ENCODE measurements at places on chromosomes 7 and 10. TPM values are rescaled to one million over a fixed set of nuclear protein-coding genes. Genes with fewer than 3 reads are reported as not detected.
A peak's percentile ranks its signal among the peaks of the same experiment; 100 is the strongest.

DNAJB9 gene
- 13.2 TPM for total RNA-seq

CYP3A5 gene
- 2.1 TPM for total RNA-seq

ZPBP gene
- total RNA-seq = 0.14 TPM

ADARB2 gene
- total RNA-seq = 2.5 TPM

C7orf57 gene
- total RNA-seq = 0.05 TPM

DNA sequence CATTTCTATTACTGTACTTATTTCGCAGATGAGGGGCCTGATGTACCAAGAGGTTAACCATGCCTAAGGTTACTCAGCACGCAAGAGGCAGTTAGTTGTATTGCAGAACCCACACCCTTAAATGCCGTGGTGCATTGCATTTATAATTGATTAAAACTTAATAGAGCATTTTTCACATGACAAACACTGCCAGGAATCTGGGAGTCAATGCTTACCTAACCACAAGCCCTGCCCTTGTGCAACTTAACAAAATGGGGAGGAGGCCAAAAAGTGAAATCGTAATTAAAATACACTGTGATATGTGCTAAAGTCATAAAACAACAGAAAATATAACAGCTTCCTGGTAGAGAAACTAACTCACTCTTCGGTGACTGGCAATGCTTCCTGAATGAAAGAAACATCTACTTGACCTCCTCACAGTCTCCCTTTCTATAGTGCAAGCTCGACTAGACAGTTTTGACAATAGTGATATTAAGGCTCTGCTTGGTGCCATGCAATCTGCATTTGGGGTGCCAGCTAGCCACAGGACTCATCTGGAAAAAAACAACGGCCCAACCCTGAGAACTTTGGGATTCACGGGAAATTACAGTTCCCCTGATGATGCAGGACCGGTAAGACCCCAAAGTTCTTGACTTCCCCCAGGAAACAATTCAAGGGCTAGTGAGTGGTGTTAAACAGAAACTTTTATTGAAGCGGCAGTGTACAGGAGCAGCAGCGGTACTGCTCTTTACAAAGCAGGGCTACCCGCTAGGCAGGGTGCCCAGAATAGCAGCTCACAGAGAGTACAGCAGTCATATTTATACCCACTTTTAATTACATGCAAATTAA, 612.4 kb downstream of the TNS3 start:
- DNase-seq = no peak

UCMA gene
- 0.52 TPM for total RNA-seq

SND1 gene
- total RNA-seq = 104 TPM

NAMPT gene
- 40.6 TPM for total RNA-seq

CACUL1 gene
- 15.4 TPM for total RNA-seq

- no peak for DNase-seq
These were observed 22.1 kb upstream of the PDE1C start for GRCh38 chr7:32092346-32092745.

GRCh38 chr7:30170476-30171205, 35.9 kb downstream of the MTURN start:
- DNase-seq = no peak

DNA sequence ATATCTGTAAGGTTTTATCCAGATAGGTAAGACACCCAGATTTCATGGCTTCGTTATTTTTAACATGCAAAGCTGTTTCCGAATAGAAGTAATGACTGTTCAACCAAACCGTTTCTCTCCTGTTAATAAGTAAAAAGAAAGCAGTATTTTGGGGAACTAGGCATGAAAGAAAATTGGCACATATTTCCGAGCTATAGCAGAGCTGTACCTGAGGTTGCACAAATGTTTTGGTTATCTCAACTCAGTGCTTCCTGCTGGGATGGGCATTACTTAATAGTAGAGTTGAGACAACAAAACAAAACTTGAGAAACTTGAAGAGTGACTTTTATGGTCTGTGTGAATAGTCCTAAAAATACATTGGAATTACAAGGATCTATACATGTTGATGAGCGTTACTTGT, 564.3 kb upstream of the SORCS1 start:
- DNase-seq = no peak

PRRT4 gene
- total RNA-seq = 0.28 TPM

GATA3 gene
- 6.5 TPM for total RNA-seq

UPK3BL2 gene
- total RNA-seq = 2.8 TPM

- no peak for DNase-seq
These were observed 25.2 kb downstream of the AOC1 start for GRCh38 chr7:150877536-150877935.

NUTM2E gene
- 0.42 TPM for total RNA-seq

DNA sequence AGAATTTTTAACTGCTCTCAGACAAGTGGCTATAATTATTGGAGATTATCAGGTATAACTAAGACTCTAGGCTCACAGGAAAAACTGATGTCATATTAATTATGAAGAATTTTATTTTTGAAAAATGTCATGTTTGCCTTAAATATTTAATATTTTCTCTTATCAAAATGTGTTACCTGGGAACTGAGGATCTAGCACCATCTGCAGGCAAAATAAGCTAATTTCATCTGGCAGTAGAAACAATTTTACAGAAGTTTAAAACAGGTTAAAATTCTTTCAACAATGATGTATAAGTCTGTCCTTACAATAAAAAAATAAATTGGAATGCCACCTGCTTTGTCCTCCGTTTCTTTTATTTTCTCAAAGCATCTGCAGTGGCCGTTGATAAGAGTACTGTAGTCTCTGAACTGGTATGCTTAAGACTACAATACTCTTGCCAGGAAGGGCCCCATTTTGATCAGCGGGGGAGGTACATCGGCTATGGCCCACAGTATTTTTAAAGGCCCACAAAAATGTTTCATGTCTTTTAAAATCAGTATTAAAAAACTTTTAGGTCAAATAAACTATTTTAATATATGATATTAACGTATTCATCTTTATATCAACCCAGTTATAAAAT, 81.3 kb downstream of the VWDE start:
- no peak for DNase-seq

DNA sequence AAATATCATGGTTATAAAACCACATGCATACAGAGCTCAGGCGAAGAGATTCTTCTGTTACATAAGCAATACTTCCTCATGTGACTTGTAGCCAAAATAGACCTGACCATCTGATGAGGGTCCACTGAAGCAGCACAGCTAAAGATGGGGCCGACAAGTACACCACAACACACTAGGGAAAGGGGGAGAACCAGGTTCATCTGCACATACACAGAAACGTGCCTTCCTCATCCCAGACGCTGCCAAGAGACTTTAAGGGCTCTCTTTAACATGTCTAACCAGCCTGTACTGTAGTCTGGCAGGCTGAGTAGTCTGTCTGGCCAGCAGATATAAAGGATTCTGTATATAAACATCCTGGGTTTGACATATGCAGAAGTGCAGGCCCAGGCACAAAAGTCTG, 30.3 kb downstream of the ERCC6 start:
- no peak for DNase-seq

DNA sequence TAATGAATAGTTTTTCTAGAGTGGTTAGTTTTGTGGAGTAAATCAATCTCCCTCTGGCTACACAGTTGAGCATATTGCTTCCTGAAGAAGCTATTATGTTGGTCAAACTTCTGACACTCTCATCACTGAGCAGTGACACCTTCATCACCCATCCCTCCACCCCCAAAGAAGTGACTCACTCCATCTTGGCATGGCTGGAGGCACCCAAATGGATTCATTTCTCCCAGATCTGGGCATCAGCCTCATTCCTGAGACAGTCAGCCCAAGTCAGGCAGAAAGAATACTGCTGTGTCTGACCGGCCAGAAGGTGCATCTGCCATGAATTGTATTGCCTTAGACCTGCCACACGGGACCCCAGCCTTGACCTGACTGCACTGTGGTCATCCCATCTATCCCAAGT, 117.0 kb upstream of the HABP2 start:
- DNase-seq = no peak

RAB19 gene
- total RNA-seq = 2.5 TPM

- DNase-seq = no peak
These were observed 21.2 kb downstream of the GLCCI1 start for GRCh38 chr7:7989616-7990440.

DNA sequence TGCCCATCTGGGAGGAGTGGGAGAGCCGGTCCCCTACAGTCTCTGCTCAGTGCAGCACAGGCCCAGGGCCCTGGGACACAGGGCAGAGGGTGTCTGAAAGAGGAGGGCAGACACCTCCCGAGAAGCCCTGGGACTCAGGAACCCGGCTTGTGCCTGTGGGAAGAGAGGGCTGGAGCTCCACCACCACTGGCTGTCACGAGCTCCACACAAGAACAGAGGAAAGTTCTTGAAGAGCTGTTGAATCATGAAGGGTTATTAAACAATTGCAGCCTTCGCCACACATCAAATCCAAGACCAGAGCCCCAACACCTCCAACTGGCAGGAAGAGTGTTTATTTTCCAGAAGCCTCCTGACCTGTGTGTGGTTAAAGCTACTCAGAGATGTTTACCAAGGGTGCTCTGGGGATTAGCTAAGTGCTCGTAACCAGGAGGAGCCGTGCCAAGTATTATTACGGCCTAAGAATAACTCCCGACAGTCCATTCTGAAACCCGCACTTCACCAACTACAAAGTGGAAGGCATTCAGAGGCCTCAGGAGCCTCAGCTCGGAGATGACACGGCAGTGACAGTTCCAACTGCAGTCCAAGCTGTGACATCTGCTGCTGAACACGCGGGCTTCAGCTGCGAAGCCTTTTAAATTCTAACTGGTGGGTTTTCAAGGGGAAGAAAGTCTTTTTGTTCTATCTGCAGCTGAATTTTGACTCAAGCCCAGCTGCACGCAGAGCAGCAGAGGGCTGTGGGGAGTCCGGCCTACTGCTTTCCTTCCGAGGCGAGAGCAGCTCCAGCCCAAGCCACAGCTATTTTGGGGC, 75.1 kb downstream of the MAD1L1 start:
- peak; percentile 84 for DNase-seq

GRCh38 chr10:56632537-56632936, 271.5 kb upstream of the ZWINT start:
- no peak for DNase-seq

- no peak for DNase-seq
These were observed 483.5 kb upstream of the POT1 start for GRCh38 chr7:125412890-125413665.

DNA sequence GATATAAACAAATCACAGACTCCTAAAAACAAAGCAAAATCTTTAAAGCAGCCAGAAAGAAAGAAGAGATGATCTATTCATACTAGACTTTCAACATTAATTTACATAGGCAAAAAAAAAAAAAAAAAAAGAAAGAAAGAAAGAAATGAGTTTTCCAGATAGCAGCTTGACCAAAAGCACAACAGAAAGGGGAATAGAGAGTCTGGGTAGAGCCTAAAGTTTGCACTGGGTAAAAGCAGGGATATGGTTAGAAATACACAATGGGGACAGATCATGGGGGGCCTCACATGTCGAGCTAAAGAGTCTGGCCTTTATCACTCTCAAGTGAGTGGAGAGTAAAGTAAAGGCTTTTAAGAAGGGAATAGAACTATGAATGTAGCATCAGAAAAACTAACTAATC, 169.8 kb downstream of the SGMS1 start:
- no peak for DNase-seq

- no peak for DNase-seq
These were observed 33.9 kb downstream of the PTTG1IP2 start for GRCh38 chr7:90503367-90503766.

DNA sequence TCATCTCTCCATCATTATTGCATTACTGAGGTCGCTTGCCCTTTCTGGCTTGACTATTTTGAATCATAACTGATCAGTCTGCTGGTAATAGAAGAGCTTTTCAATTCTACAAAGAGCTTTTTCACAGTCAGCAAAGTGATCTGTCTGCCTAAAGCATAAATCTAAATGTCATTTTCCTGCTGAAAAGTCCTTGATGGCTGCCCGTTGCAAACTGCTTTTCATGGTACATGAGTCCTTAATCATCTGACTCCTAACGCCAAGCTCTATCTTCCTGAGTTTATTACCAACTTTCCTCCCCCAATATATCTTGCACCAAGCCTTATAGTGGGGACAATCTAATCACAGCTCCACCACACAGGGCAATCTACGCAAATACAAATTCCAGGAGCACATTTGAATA, 39.8 kb downstream of the THSD7A start:
- DNase-seq = no peak

- DNase-seq = peak; percentile 22
These were observed 41.8 kb upstream of the LRRC18 start for GRCh38 chr10:48981310-48981907.

GRCh38 chr10:117320050-117320665, 55.1 kb downstream of the PDZD8 start:
- peak; percentile 32 for DNase-seq

DNA sequence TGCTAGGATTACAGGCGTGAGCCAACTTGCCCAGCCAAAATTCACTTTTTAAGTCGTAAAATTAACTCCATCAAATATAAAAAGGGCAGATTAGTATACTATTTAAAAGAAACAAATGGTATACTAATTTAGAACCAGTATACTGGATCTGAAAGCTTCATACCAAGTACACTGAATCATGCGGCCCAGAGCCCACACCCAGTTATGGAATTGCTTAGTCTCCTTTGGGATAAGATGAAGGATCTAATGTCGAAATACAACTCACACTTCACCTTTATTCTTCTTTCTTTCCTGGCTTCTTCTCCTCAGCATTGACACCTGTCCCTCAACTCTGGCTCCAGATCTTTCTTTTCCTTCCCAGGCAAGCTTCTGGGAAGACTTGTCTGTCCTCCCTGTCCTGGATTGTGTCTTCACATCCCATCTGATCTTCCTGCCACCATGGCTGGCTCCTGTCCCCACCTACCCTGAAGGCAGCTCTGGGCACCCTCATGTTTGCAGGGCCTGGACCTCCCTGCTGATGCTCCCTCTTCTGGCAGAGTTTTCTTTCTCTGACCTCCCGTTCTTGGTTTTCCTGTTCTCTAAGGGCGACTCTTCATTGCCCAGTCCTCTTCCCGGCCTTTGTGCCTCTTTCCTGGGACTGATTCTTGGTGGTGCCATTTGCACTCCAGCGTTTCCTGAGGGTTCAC, 57.8 kb upstream of the CTBP2 start:
- no peak for DNase-seq

JAKMIP3 gene
- total RNA-seq = 0.19 TPM

GRCh38 chr10:69061305-69062161, 26.4 kb upstream of the SRGN start:
- peak; percentile 30 for DNase-seq

DNA sequence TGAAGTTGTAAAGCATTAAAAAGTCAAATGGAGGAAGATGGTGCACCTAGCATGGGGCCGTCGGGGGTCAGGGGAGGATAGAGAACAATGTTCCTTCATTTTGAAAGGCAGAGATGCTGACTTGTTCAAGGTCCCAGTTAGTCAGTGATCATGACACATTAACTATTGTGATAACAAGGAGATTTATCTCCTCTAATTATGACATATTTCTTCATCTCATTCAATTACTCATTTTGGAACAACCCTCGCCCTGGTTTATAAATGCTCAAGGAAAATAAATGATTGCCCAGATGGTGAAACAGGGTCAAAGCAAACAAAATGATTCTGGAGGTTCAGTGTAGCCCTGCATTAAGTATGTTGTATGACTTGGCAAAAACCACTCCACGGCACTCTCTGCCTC, 106.2 kb downstream of the ITIH5 start:
- DNase-seq = no peak

GRCh38 chr7:39535720-39536119, 30.5 kb upstream of the YAE1 start:
- no peak for DNase-seq

IFIT1B gene
- total RNA-seq = 0.38 TPM

GRCh38 chr10:124062390-124062789, 31.0 kb downstream of the CHST15 start:
- DNase-seq = no peak
